ENCODE measurements at places on chromosomes 4 and X. TPM values are rescaled to one million over a fixed set of nuclear protein-coding genes. Genes with fewer than 3 reads are reported as not detected.

GRCh38 chr4:139014371-139015268 is 961 bp upstream of the NOCT start:
- DNase-seq, result no peak

FGFBP2 gene
- total RNA-seq, result 1.1 TPM

CENPE gene
- 1.3 TPM for total RNA-seq

GRCh38 chr4:6937754-6938153 is 28.1 kb downstream of the TBC1D14 start:
- DNase-seq, result peak; percentile 26

DNA sequence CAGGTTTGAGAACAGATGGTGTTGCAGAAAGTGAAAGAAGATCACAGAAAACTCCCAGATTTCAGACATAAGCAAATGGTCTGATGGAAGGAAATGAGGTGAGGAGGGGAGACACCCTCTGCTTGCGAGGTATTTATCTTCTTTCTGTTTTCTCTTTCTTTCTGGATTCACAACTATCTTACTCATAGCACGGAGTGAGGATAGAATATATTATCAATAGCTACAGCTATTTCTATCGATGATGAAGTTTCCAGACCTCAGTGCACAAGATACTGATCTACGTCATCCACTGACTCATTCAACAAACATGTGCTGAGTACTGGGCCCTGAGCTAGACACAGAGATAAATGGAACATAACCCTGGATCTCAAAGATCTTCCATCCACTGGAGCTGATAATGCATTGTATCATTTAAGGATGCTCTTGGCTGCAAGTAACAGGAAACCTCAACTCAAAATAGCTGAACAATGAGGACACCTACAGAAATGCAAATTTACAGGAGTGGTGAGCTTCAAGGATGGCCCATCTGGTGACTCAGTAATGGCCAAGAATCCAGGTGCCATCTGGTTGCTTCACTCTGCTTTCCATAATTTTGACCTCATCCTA is 21.2 kb downstream of the SLC2A9 start:
- DNase-seq, result no peak

- no peak for DNase-seq
Measured at GRCh38 chr4:106277140-106277675, 38.8 kb downstream of the TBCK start.
